A673 (cell line): ENCODE measurements at places on chromosomes 6 and 20. TPM values are rescaled to one million over a fixed set of nuclear protein-coding genes. Genes with fewer than 3 reads are reported as not detected.
A peak's percentile ranks its signal among the peaks of the same experiment; 100 is the strongest.

DNA sequence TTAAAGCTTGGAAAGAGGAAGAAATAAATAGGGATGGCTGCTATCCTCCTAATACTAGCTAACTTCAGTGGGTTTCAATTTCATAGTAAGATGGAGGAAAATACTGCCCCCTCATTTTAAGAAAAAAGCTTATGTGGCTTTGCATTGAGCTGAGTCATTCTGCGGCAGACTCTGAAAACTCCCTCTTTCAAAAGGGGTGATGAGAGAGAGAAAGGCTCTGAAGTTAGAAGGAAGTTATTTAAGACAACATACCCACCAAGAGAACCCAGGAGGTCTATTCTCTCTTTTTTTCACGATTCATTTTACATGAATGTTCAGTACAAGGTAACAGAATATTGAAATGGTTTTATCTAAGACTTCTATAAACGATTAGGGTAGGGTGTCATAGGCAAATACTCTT is 4.5 kb downstream of the PRDM13 start:
- peaks cover 63% of the 10 kb centered on the region for H3K27me3 ChIP-seq
- H3K4me3 ChIP-seq: no peak overlapping the region
- DNase-seq: no peak
- H3K4me1 ChIP-seq: peaks cover 20% of the 10 kb centered on the region
- H3K27ac ChIP-seq: no peak overlapping the region

DNA sequence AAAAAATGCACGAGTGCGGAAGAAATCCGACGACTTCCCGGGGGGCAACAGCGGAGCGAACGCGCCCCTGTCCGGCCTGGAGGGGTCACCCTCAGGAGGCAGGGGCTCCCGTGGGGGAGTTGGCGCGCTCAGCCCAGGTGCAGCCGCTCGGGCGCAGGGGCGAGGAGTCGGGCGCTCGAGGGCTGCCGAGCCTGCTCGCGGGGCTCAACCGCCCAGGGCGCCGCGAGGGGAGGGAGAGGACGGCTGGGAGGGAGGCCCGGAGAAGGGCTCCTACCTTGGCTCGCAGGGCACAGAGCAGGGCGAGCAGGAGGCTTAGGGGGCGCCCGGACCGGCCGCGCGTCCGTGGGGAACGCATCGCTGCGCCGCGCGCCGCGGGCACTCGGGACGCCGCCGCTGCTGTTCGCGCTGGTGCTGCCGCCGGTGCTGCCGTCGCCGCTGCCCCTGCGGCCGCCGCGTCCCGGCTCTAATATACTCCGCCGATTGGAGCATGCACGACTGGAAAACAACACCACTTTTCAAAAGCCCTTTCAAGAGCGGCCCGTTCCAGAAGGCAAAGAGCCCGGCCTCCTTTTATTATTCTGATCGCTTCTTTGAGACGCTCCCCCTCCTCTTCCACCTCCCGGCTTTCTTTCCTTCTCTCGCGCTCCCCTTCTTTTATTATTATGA is 490 bp downstream of the JAG1 start:
- H3K4me1 ChIP-seq: peaks cover 42% of the 10 kb centered on the region
- H3K27ac ChIP-seq: peak overlapping the region; percentile 75
- peak; percentile 71 for DNase-seq
- peak overlapping the region; percentile 59 for H3K4me3 ChIP-seq
- no peaks in the 10 kb centered on the region for H3K27me3 ChIP-seq

The OR2H2 gene
- total RNA-seq: not detected in 2 replicates

The MLIP gene
- total RNA-seq: 0.58 and 0.74 TPM in 2 replicates

- no peak overlapping the region for H3K4me3 ChIP-seq
- no peaks in the 10 kb centered on the region for H3K27me3 ChIP-seq
- no peak for DNase-seq
- H3K36me3 ChIP-seq: peaks cover 5% of the 10 kb centered on the region
- H3K4me1 ChIP-seq: no peaks in the 10 kb centered on the region
Observed at GRCh38 chr6:35064290-35064689, 76.8 kb downstream of the TCP11 start.
